ENCODE measurements at places on chromosomes 16 and 17.

DNA sequence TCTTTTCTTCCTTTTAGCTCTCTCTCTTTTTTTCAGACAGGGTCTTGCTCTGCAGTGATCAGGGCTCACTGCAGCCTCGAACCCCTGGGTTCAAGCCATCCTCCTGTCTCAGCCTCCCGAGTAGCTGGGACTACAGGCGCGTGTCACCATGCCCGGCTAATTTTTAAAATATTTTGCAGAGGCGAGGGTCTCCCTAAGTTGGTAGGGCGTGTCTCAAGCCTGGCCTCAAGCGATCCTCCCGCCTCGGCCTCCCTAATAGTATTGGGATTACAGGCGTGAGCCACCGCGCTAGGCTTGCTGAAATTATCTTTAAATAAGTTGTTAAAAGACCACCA, 797 bp upstream of the SNX11 start:
- DNase-seq: no peak

GRCh38 chr16:62967163-62967562, 930.9 kb upstream of the CDH8 start:
- no peak for DNase-seq

- DNase-seq: no peak
Observed at GRCh38 chr16:80208015-80208414, 332.8 kb upstream of the DYNLRB2 start.

DNA sequence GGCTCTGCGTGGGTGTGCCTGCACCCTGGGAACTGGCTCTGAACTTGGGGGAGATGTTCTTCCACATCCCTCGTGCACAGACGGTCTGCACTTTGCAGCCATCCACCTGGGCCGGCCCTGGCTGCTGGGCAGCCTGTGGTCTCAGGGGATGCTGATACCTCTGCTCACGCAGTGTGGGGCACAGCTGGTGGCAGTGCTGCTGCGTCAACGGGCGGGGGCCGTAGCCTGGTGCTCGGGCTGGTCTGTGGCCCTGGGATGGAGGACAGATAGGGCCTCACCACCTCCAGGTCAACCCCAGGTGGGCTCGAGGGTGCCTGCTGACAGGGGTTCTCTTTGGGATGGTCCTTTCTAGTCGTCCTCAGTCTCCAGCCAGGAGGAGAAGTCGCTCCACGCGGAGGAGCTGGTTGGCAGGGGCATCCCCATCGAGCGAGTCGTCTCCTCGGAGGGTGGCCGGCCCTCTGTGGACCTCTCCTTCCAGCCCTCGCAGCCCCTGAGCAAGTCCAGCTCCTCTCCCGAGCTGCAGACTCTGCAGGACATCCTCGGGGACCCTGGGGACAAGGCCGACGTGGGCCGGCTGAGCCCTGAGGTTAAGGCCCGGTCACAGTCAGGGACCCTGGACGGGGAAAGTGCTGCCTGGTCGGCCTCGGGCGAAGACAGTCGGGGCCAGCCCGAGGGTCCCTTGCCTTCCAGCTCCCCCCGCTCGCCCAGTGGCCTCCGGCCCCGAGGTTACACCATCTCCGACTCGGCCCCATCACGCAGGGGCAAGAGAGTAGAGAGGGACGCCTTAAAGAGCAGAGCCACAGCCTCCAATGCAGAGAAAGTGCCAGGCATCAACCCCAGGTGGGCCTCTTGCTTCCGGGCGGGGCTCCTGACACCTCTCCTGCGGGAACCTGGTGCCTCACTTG, 36.3 kb downstream of the TSC2 start:
- no peak for DNase-seq

DNA sequence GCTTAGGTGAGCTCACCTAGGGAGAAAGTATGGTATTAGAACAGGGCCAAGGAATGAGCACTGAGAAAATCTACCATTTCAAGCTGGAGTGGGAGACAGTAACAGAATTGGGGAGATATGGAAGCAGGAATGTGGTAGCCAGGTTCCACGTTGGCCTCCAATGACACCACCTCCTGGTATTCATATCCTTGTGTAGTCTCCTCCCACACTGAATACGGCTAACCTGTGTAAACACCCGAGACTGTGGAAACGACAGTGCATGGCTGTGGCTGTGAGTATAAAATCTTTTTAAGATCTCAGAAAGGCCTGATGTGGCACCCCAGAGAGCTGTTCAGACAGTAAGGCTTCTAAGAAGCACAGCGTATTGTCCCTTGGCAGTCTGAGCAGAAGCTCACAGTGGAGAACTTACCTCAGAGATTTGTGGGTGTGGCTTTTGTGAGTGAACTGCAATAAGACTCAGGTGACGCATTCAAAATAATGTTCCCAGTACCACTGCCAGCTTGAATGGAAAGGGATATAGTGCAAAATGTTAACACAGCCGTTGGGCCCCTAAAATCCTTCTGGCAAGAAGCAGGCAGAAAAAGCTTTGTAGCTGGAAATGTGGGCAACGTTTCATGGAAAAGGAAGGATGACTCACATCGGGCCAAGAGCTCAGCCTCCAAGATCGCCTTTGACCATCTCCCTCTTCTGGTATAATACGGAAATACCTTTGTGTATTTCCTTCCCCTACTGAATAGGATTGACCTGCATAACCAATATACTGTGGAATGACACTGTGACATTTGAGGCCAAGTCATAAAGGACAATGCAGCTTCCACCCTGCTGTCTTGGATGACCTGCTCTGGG, 14.4 kb downstream of the SDR42E1 start:
- DNase-seq: no peak

Data from activated CD4-positive, alpha-beta T cell treated with anti-CD3 and anti-CD28 coated beads for 1 hour (primary cell).